ENCODE measurements at places on chromosomes 12 and 14.

GRCh38 chr14:89519040-89519439 is 102.0 kb upstream of the FOXN3 start:
- DNase-seq = no peak

GRCh38 chr12:4416276-4416675 is 29.3 kb downstream of the FGF6 start:
- no peak for DNase-seq

DNA sequence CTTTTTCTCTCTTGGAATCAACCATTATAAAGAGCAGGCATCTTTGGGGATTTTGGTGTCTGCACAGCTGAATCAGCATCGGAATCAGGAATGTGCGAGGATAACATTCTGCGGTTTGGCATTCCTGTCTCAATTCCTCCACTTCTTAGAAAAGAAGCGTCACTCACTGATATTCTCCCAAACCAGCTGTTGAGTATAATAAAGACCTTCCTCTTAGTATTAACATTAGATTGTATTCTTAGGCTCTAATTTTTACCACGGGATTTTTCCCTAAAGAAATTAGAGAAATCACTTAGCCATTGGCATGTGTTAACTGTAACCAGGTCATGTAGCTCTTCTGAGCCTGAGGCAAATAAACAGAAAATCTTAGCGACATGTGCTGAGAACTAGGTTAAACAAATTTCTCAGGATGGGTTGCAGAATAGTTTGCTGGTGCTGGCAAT is 128.7 kb downstream of the TMX1 start:
- no peak for DNase-seq

- DNase-seq = no peak
These were observed 285.8 kb upstream of the G2E3 start for GRCh38 chr14:30272848-30273832.

GRCh38 chr12:56293795-56294194 is 6.3 kb downstream of the CS start:
- DNase-seq = no peak

DNA sequence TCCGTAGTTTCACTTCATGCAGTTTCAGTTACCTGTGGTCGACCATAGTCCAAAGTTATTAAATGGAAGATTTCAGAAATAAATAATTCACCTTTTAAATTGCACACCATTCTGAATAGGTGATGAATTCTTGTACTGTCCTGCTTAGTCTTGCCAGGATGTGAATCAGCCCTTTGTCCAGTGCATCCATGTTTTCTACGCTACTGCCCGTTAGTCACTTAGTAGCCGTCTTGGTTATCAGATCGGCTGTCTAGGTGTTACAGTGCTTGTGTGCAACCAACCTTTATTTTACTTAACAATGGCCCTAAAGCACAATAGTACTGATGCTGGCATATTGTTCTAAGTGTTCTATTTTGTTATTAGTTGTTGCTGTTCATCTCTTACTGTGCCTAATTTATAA is 146.7 kb downstream of the ACSS3 start:
- no peak for DNase-seq

- DNase-seq = peak; percentile 91
These were observed 721 bp downstream of the CABP1 start for GRCh38 chr12:120640861-120641833.

DNA sequence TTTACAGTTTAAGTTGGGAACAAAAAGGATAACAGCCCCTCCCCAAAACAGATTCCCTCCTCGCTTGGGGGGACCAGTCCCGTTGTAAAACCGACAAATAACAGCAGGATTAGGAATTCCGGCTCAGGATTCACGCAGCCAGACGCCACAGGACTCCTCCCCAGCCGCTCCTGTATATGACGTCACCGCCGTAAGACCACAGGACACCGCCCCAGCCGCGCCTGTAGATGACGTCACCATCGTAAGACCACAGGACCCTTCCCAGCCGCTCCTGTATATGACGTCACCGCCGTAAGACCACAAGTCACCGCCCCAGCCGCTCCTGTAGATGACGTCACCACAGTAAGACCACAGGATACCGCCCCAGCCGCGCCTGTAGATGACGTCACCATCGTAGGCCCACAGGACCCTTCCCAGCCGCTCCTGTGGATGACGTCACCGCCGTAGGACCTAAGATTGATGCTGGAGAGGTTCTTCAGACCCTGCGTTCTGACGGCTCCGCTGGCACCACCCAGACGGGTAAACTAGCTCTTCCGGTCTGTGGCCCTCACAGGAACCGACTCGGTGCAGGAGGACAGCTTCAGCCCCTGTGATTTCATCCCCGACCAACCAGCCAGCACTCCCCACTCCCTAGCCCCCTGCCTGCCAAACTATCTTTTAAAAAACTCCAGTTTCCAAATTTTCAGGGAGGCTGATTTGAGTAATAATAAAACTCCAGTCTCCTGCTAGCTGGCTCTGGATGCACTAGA is 43.9 kb upstream of the FBRSL1 start:
- DNase-seq = peak; percentile 88

- DNase-seq = peak; percentile 94
These were observed at the start of gene CREBL2 for GRCh38 chr12:12611512-12612306. CREBL2 (plus strand) TSS chr12:12611876; CDS start chr12:12612173, 297 bp downstream.

DNA sequence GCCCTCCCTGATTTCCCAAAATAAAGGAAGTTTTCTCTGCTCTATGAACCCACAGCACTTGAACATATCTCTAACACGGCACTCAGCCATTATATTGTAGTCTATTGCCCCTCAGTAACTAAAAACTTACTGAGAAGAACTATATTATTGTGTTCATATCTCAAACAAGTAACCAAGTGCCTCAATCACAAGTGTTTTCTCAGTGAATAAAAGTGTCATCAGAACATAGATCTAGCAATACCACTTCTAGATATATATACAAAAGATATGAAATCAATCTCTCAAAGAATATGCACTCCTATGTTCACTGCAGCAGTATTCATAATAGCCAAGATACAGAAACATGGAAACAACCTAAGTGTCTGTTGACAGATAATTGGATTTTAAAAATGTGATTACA is 138.1 kb downstream of the NELL2 start:
- no peak for DNase-seq

- DNase-seq = no peak
These were observed 136.4 kb upstream of the LGR5 start for GRCh38 chr12:71303199-71303598.

- DNase-seq = no peak
These were observed 28.9 kb downstream of the ANO6 start for GRCh38 chr12:45244561-45245343.

DNA sequence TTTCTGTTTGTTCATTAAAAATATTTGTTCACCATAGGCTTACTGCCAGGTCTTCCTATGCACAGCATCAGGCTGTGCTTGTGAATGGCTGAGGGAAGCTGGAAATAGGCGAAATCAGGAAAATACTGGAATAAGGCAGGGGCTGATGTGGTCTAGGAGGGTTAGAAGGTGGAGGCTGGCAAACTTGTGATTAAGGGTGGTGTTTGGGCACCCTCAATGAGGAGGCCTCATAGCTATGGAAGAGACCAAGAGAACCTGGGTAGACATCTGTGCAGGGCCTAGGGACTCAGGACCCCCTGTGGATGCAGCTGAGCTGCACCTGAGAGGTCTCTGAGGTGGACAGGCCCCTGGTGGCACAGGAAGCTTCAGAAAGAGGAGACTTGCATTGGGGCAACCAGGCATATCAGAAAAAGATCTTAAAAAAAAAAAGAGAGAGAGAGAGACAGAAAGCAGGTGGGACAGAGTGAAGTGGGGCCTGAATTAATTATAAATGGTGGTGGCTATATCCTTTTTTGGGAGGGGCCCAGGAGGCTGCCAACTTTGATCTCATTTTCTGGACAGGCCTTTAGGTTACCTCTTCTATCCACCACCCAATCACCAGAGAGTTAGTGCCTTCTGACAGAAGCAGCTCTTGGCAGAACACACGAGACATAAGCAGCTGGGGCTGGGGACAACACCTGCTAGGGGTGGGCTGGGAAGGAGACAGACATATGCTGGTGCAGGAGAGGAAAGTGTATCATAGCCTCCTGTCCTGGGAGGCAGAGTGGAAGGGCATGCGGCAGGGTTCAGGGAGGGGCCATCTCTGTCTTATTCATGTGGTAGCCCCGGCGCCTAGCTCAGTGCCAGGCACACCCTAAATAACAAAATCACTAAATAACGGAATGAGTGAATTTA is 46.7 kb upstream of the ATP23 start:
- no peak for DNase-seq

DNA sequence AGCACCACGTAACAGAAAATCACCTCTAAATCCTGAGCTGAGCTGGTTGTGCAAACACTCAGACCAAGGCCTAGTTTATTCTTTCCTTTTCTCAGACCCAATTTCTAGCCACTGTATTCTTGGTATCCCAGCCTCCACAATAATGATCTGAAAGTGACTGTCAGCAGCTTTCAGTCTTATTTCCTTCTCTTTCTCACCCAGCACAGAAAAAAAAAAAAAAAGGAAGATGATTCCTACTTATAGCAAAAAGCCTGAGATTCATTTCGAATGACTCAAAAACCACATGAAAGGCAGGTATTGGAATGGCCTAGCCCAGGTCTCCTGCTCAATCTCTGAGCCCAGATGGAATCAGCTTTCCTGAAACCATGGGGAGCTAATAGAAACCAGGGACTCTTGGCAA is 298.6 kb upstream of the PPFIA2 start:
- DNase-seq = no peak

- DNase-seq = no peak
These were observed 503.7 kb downstream of the SLC6A15 start for GRCh38 chr12:84408936-84409335.

GRCh38 chr12:42240131-42240750 is 2.2 kb upstream of the YAF2 start:
- peak; percentile 42 for DNase-seq

- no peak for DNase-seq
These were observed 113.9 kb downstream of the KTN1 start for GRCh38 chr14:55693904-55694303.

- no peak for DNase-seq
These were observed 71.6 kb upstream of the AVPR1A start for GRCh38 chr12:63222582-63222981.

- DNase-seq = no peak
These were observed 113.0 kb downstream of the MED13L start for GRCh38 chr12:116164250-116165035.

- DNase-seq = no peak
These were observed 72.8 kb downstream of the CAPZA3 start for GRCh38 chr12:18810537-18811253.

GRCh38 chr14:76109087-76109880 is 42.4 kb upstream of the GPATCH2L start:
- no peak for DNase-seq

DNA sequence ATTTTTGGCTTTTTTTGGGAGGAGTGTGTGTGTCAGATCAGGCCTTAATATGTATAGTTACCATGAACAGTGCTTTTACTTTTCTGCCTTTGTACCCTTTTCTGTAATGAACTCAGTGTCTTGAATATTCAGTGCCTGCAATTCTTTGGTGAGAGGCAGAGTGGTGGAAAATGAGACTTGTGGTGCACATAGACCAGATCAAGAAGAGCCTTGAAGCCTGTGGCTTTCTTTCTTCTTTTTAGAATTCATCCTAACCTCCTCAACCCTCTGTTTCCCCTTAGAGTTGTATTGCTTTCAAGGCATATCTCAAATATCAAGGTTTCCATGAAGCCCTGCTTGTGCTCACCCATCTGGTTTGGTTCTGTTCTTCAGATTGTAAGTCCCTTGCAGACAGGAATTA is 2.6 kb downstream of the YLPM1 start:
- DNase-seq = no peak

DNA sequence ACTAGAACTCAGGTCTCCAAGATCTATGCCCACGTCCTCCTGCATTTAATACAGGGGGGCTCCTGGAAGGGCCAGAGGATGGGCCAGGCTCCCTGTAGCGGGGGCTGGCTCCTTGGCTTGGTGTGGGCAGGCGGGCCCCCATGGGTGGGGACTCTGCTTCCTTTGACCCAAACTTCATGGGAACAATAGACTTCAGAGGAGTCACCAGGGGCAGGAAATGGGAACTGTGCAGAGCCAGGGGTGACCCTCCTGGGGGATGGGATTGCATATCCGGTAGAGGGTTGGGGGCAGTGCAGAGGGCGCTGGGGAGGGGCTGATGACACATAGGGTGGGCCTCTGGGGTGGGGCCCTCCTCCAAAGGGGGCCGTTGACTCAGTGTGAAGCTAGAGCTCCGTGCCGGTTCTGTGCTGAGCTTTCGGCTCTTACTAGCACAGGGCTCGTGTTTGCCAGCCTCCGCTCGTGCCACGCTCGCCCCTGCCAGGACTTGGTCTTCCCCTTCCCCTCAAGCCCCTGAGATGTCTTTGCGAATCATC is 4.6 kb downstream of the TEAD4 start:
- DNase-seq = peak; percentile 83

DNA sequence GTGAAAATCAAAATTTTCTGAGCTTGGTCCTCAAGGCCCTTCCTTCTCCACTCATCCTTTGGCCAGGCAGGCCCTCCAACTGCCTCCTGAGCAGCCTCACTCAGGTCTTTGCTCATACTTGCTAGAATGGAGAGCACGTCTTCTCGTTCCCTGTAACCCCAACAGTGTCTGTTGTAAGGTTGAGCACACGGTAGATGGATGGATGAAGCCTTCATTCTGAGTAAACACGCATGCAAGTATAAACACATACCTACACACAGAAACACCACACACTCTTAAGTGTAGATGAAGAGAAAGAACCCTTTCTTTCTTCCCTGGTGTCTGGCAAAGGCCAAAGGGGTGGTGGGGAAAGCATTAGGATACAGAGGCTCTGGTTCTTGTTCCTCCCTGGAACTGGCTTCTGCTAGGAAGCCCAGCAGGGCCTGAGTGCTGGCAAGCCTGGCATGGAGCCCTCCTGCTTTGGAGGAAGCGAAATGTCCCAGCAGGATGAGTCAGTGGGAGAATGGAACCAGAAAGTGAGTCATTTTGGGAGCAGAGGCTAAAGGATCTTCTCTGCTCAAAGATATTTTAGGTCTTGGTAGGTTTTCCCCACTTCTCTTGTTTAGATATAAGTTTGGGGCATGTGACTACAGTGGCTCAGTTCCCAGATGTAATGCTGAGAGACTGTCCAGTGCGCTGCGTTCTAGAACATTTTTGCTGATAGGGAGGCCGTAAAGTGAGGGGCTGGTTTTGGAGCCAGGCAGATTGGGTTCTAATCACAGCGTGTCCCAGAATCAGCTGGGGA is 127.4 kb downstream of the CACNA1C start:
- no peak for DNase-seq

DNA sequence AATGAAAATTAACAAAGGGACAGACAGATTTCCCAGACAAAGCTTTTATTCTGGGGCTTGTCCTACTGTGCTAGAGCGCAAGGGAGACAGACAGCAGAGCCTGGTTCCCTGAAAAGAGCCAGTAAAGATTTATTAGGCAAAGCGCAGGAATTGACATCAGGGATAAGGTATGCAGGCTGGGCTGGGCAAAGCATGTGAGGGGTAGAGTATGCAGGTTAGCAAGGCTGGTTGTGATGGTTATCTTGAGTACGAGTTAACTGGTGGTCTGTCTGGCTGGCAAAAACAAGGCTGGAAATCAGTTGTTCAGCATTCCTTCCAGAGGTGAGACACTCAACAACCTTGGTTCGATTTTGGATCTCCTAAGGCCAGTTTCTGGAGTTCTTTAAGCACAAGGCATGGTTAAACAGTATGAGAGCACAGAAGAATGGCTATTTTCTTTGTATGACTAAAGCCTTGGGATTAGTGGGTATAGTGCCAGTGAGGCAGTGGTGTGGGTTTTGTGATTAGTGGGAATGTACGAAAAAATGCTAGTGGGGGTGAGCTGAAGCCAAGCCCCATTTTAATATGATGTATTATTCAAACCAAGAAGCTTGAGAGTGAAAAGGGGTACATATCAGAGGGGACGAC is 30.9 kb downstream of the BTBD7 start:
- no peak for DNase-seq

Measured in H7 (cell line).